CD14-positive monocyte (primary cell): ENCODE measurements at places on chromosomes 11 and 22. TPM values are rescaled to one million over a fixed set of nuclear protein-coding genes. Genes with fewer than 3 reads are reported as not detected.

Gene ARHGAP8
- 0.03 TPM in 1 of 2 replicates, not detected in the other for polyA plus RNA-seq

Gene PATE2
- not detected for polyA plus RNA-seq

Gene FIBIN
- polyA plus RNA-seq = not detected

Gene JAM3
- polyA plus RNA-seq = 0.12 TPM

Gene SHANK3
- not detected for polyA plus RNA-seq

Gene FOLH1
- polyA plus RNA-seq = not detected

Gene GGT5
- polyA plus RNA-seq = 0.41 and 0.66 TPM in 2 replicates

Gene SPDYC
- 0.64 TPM for polyA plus RNA-seq

Gene OR52N4
- not detected for polyA plus RNA-seq

Gene DDI1
- not detected for polyA plus RNA-seq

Gene LRRC32
- not detected for polyA plus RNA-seq
